M059J (cell line): ENCODE measurements at places on chromosomes 1 and 21.

DNA sequence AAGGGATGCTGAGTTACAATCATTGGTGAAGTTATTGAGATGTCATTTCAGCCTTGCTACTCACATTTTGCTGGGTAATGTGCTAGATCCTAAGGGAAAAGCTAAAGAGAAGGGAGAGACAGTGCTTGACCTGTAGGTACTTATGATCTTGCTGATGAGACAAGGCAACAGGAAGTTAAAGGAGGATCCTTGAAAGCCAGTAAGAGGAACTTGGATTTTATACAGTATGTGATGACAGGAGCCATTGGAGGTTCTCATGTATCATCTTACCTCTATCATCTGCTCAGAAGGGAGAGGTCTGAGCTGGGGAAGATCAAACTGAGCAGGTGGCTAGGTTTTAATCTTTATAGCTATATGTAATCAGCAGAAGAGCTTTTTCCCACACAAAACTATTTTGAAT is 6.3 kb downstream of the APOBEC4 start:
- no peak for DNase-seq

DNA sequence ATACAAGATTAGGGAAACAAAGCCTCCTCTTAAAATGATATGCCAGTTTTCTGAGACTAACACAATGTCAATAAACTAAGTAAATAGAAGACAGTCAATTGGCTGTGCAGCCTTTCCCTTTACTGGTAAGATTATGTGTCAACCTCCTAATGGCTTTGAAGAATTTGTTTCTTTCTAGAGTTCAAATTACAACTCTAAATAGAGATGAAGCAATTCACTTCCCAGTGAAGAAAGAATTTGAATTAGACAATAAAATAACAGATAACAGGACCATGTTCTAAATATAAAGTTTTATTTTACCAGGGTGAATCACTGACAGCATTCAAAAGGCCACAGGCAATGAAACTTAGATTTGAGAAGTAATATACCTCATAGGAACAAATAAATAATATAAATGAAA is 680.3 kb downstream of the PLA2G4A start:
- peak; percentile 14 for DNase-seq

DNA sequence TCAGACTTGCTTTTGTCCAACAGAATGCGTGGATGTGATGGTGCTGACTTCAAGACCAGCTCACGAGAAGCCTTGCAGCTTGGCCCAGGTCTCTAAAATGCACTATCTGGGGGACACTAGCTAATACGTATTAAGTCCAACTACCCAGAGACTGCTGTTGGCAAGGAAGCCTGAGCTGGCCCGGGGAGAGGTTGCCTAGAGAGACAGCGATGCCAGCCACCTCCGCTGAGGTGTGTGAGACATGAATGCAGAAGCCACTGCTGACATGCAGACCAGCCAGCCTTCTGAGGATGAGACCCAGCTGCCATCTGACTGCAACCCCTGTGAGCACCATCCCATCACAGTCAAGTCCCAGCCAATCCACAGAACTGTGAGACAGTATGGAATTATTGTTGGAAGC is 32.5 kb downstream of the THAP3 start:
- no peak for DNase-seq

GRCh38 chr1:117167402-117167801 is 43.3 kb downstream of the VTCN1 start:
- peak; percentile 48 for DNase-seq

GRCh38 chr1:21258331-21259134 is 31.7 kb downstream of the ECE1 start:
- DNase-seq: no peak

- no peak for DNase-seq
Observed at GRCh38 chr1:236492378-236492777, 31.4 kb upstream of the LGALS8 start.
